ENCODE measurements at places on chromosomes 1 and 21.

DNA sequence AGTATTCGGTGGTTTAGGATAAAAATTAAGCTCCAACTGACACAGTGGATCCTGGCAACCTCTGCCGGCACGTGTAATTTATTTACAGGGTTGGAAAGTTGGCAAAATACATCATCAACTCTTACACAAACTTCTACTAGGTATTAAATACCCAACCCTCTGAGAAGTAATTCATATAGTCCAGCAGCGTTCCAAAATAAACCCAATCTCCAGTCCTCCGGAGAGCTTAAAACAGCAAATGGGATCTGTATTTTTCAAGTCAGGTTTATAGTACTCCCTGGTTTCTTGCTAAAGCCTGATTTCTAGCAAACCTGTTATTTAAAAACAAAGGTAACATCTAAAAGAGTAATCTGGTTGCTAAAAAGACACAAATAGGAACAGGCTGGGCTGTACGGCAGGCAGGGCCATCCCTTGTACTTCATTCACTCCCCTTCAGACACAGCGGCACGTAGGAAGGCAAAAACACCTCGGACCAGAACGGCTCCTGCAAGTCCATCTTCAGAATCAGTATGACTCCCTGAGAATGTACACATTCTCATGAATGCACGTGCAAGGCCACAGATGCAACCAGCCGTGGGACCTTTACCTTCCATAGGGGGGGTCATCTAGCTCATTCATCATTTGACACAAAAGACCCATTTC lies 8.6 kb downstream of the GLIS1 start:
- DNase-seq = no peak

- no peak for DNase-seq
Observed at GRCh38 chr1:200266871-200267270, 143.0 kb downstream of the ZNF281 start.

GRCh38 chr1:145975216-145975615 lies 10.7 kb downstream of the POLR3GL start:
- DNase-seq = no peak

DNA sequence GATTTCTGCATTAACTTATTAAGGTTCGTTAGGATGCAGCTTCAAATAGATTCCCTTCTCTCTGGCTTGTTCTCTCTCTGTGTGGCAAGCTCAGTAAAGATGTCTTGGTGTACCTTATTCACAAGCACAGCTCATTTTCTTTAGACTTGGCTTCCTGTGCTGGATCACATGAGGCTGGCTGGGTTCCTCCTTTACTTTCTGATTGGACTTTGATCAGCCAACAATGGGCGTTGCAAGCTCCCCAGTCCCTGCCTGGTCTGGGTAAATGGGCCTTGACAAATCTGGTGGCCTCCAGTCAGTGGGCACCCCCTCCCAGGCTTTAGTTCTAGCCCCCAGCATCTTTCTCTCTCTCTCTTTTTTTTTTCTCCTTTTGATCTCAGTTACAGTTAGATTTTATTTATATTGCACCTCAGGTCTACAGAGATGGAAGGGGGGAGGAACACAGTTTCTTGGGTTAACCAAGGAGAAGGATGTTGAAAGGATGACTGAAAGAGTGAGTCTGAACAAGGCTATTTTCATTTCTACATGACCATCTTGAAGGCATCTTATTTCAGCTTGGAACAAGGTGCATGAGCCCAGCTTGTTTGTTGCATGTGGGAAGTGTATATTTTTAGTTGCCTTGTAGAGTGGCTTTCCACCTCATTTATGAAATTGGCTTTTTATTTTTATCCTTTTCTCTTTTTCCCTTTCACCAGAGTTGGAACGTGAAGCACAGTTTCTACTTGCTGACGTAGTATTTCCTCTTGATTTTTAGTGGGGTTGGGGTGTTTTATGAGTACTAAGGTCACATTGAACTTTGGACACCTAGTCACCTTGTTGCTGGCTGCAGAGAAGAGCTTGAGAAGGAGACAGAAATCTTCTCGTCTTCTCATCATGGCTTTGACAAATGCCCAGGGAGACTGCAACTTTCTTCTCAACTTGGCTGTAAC lies 77.1 kb downstream of the PBX1 start:
- DNase-seq = no peak

GRCh38 chr1:234756066-234756774 lies 146.2 kb upstream of the IRF2BP2 start:
- no peak for DNase-seq

DNA sequence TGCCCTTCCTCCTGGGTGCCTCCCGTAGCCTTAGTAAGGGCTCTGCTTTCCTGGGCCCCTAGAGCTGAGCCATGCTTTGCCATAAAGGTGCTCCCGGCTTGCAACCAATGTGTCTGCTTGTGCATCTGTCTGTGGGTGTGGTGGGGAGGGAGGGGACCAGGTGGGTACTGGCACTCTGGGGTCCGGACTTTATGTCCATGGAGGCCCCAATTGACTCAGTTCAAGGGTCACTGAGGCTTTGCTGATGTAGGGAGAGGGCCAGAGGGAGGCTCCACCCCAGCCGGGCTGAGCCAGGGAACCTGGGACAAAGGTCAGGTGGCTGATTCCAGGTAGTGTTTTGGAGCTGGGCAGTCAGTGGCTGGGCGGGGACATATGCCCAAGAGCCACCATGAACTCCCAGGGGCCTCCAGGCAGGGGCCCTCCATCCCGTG lies 15.0 kb downstream of the TNFRSF25 start:
- DNase-seq = no peak

DNA sequence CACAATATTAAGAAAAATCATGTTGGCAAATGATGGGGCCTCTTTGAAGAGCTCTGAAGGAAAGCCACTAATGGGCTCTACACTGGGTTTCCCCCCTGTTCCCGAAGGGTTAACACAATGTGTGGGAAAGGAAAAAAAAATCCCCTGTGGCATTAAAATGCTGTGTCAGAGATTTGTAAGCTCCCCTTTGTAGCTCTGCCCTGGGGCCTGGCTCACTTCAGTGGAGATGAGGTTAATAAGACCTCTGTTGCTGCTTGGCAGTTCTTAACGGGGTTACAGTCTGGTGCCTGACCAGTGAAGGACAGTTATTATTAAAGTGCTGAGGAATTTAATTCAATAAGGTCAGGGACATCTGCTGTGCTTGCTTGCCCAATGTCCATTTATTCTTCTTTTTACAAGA lies 129.7 kb upstream of the UBE2U start:
- no peak for DNase-seq

DNA sequence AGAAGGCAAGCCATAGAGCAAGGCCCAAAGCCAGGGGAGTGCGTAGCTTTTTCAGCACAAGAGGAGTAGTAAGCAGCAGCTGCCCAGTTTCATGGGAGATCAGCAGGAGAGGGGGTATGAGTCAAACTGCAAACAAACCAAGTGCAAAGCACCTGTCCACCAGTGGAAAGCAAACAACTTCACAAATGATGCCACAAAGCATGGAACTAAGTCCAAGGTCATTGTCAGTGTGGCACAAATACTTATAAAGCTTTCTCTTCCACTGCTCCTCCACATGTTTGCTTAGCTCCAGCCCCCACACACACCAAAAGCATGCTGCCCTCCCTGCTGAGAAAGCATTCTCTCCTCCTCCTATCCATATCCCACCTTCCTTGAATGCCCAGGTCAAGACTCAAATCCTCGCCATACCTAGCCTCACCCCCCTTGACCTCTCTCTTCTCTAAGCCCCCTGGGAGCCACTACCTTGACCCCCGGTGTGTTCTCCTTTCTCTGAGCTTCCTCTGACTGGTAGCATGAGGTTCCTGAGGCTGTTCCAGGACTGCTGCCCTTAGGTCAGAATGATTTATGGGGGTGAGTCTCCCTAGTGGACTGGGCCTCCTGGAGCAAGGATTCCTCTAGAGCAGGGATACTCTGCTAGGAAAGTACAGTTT lies 70.4 kb downstream of the DMAP1 start:
- DNase-seq = no peak

- DNase-seq = peak; percentile 7
Observed at GRCh38 chr1:60765204-60765603, 317.2 kb upstream of the NFIA start.

- no peak for DNase-seq
Observed at GRCh38 chr1:11746795-11747487, 11.0 kb downstream of the AGTRAP start.

DNA sequence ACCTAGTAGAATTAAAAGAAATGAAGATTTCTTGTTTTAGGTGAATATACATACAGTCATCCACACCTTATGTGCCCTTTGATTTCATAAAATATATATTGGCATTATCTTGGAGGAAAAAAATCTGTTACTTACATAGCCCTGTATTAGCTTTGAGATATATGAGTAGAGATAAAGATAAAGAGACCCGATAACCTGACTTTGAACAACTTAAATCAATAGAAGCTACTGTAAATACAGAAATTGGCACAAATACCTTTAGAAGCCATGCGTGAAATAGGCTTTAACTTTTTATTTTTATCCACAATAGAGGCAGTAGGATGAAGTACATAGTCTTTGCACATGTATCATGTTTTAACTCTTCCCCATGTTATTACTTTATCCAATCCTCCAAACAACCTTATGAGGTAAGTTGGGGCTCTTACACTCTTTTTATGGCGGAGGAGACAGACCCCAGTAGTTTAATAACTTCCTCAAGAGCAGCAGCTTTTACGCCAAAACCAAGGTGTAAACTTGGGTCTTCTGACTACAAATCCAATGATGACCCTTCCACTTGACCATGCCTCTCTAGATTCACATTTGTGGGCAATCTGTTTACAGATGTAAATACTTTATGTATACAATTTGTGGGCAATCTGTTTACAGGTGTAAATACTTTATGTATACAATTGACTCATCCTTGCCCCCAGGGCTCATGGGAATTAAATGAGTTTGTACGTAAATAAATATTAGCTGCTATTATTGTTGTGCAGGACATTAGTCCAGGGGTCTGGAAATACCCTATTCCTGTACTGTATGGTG lies 2.1 kb downstream of the CD55 start:
- no peak for DNase-seq

GRCh38 chr1:203114202-203114601 lies 13.3 kb upstream of the ADORA1 start:
- no peak for DNase-seq

GRCh38 chr1:213688655-213689054 lies 299.1 kb upstream of the PROX1 start:
- DNase-seq = no peak

GRCh38 chr1:19033515-19033839 lies 77.0 kb upstream of the IFFO2 start:
- no peak for DNase-seq

DNA sequence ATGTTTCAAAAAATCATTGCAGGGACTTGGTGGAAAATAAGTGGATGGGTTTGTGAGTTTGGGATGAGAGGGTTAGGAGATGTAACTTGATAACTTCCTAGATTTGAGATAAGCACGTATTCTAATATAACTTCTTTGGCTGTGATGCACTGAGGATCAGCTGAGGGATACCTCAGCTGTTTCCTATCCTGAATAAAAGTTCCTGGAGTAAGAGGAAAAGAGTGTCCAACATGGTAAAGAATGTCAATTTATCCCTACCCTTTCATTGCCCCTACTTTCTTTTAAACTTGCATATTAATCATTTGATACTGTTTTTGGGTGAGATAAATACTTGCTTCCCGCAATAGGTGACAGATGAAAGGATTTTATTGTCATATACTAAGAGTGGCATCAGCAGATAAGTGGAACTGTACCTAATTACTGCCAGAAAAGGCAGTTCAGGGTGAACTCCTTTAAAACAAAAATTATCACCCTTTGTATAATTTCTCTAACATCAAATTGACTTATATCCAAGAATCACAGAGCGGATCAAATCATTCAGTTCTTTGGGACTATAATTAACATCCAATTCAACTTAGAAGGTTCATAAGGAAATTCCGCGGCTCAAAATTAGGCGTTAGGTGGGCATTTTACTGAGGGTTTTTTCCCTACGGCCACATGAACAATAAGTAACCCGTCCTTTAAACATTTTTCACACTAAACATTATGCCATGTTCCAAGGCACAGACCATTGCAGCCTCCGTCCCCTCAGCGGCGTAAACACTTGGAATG lies 1.4 kb upstream of the SUCO start:
- no peak for DNase-seq

GRCh38 chr1:31587720-31588423 lies 11.6 kb downstream of the TINAGL1 start:
- no peak for DNase-seq

- no peak for DNase-seq
Observed at GRCh38 chr1:84842748-84843231, 50.2 kb downstream of the LPAR3 start.

DNA sequence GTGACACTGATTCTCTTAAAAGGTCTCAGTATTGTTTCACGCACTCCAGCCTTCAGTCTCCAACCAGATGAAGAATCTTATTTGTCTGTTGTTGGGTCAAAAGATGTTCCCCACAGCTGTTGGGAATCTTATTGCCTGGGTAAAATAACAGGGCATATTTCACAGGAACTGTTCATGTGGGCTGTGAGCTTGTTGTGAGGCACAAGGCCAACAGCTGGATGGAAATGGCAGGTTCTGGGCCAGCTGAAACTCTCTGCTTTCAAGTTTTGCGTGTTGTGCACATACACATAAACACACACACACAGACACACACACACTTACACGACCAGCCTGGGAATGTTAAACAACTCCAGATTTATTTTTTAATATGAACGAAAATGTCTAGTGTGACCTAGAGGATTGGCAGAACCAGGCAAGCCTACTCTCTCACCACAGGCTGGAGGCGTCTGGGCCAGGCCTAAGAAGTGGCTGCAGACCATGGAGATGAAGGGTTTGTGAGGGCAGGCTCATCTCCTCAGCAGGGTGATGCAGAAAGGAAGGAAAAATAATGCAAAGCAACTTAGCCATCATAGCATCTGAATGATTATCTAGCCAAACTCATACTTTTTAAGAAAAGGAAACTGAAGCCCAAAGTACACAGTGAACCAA lies 357.0 kb downstream of the TTLL7 start:
- DNase-seq = no peak

DNA sequence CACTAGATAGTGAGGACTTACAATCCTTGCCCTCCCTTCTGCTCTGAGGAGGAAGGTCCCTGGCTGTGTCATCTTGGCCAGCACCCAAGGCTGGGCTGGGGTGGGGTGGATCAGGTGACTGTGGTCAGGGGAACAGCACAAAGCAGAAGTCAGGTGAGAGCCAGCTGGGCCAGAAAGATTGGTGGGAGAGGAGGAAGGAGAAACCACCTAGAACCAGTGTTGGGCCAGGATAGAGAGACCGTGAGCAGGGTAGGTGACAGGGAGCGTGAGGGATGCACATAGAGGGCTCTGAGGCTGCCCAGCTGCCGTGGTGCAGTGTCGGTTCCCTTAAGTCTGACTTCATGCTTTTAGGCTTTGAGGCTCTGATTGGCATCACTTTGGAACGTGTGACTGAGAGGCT lies 22.7 kb downstream of the NCF2 start:
- no peak for DNase-seq
